ENCODE measurements at places on chromosomes 1 and 21.

- H3K36me3 ChIP-seq: no peaks in the 10 kb centered on the region
- peaks cover 4% of the 10 kb centered on the region for H3K27me3 ChIP-seq
- H3K4me1 ChIP-seq: no peaks in the 10 kb centered on the region
- H3K4me3 ChIP-seq: no peak overlapping the region
These were observed 18.9 kb downstream of the TNNT2 start for GRCh38 chr1:201358596-201358995.

DNA sequence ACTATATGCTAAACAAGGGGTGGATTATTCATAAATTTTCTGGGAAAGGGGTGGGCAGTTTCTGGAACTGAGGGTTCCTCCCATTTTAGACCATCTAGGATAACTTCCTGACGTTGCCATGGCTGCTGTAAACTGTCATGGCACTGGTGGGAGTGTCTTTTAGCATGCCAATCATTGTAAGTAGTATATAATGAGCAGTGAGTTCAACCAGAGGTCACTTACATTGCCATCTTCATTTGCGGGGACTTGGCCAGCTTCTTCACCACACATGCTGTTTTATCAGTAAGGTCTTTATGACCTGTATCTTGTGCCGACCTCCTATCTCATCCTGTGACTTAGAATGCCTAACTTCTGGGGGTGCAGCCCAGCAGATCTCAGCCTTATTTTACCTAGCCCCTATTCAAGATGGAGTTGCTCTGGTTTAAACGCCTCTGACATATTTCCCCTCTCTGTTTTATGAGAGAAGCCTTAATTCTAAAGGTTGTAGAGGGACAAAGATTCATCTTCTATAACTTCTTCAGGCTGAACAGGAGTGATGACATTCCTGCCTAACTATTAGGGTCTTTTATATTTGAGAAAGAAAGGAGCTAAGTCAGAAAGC, 60.4 kb downstream of the DIP2A start:
- H3K36me3 ChIP-seq: peaks cover 44% of the 10 kb centered on the region
- peaks cover 14% of the 10 kb centered on the region for H3K4me1 ChIP-seq
- DNase-seq: no peak
- H3K27me3 ChIP-seq: no peaks in the 10 kb centered on the region
- H3K4me3 ChIP-seq: no peak overlapping the region

- peaks cover 14% of the 10 kb centered on the region for H3K27me3 ChIP-seq
- H3K4me3 ChIP-seq: no peak overlapping the region
- H3K36me3 ChIP-seq: no peaks in the 10 kb centered on the region
- no peak for DNase-seq
These were observed 30.9 kb downstream of the VWA5B1 start for GRCh38 chr1:20321573-20321972.

DNA sequence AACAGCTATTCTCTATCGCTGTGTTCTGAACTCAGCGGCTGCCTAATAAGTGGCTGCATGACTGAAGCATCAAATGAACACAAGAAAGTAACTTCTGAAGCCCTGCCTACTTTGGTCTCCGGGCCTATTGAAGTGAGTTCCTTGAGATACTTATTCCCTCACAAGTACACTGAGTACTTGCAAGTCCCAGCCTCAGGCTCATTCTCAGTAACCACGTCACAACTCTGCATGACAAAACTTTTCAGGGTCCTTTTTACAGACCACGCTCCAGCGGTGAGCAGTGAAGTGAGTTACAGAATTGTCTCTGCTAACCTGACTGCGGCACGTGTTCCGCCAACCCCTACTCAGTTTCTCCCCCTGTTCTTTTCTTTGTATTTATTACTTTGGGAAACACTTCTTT, 1342.7 kb upstream of the ADGRL4 start:
- no peaks in the 10 kb centered on the region for H3K4me1 ChIP-seq
- no peaks in the 10 kb centered on the region for H3K36me3 ChIP-seq
- H3K4me3 ChIP-seq: no peak overlapping the region
- H3K27me3 ChIP-seq: no peaks in the 10 kb centered on the region
- no peak for DNase-seq
- H3K27ac ChIP-seq: no peak overlapping the region

DNA sequence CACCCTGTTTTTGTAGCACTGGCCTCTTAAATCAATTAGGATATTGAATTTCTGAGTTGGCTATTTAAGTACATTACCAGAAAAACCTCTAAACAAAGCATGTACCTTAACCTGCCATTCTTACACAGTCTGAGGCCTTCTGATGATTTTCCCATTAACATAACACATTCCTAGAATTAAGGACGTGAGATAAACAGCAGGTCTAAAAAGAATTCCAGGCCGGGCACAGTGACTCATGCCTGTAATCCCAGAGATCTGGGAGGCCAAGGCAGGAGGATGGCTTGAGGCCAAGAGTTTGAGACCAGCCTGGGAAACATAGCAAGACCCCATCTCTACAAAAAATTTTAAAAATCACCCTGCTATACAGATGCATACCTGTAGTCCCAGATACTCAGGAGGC, 18.0 kb upstream of the LRRC8D start:
- H3K4me3 ChIP-seq: no peak overlapping the region
- H3K4me1 ChIP-seq: peaks cover 12% of the 10 kb centered on the region
- H3K27me3 ChIP-seq: no peaks in the 10 kb centered on the region
- no peak for DNase-seq

GRCh38 chr1:98051065-98051675, 130.3 kb upstream of the DPYD start:
- no peak overlapping the region for H3K4me3 ChIP-seq
- DNase-seq: peak; percentile 81
- peaks cover 32% of the 10 kb centered on the region for H3K4me1 ChIP-seq
- H3K36me3 ChIP-seq: no peaks in the 10 kb centered on the region
- H3K27ac ChIP-seq: no peak overlapping the region
- H3K27me3 ChIP-seq: peaks cover 78% of the 10 kb centered on the region

- H3K27me3 ChIP-seq: no peaks in the 10 kb centered on the region
- H3K36me3 ChIP-seq: no peaks in the 10 kb centered on the region
- DNase-seq: peak; percentile 21
- no peaks in the 10 kb centered on the region for H3K4me1 ChIP-seq
These were observed 69.7 kb downstream of the CC2D1B start for GRCh38 chr1:52296345-52296744.

DNA sequence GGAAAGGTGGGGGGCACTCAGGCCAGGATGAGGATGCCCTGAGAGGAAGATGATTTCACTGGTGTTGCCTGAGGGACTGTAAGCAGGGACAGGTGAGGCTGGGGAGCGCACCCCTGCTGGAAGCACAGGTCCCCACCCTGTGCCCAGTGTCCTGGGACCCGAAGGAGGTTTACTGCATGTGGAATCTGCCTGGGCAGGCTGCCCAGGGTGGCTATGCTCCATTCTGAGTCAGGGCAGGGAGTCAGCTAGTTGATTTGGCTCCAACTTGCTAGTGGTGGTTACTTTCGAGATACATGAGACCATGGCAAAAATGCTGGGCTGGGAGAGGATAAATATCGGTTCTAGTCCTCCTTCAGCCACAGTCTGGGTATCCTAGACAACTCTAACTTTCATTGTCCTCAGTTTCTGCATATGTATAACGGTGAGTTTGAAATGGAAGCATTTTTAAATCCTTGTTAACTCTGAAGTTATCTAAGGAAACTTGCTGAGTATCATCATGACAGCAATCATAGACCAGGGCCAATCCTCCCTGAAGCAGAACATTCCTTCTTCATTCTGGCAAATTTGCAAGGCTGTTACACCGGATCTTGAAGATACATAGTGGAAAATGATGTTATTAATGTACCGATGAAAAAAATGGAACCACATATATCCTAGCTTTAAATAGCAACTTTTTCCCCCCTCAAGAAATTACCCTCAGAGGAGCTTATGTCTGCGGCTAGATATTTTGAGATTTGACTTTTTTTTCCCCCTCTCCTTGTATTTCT, 7.7 kb downstream of the TLR5 start:
- peaks cover 25% of the 10 kb centered on the region for H3K27me3 ChIP-seq
- peaks cover 7% of the 10 kb centered on the region for H3K4me1 ChIP-seq
- no peak overlapping the region for H3K27ac ChIP-seq
- H3K4me3 ChIP-seq: no peak overlapping the region

DNA sequence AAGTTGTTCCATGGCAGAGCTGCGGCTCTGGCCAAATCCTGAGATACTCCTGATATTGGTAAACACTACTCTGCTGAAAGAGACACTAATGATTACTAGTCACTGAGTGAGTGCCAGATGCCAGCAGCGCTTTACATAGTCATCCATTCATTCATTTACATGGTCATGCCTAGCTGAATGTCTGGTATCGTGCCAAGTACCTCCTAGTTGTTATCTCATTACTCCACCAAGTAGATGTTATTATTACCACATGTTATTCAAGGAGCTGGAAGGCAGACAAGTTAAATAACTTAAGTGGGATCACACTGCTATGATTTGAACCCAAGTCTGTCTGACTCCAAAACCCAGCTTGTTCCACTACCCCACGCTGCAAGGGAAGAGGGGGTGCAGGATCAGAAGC, 4.7 kb downstream of the OLFML2B start:
- H3K27me3 ChIP-seq: peaks cover 20% of the 10 kb centered on the region
- peaks cover 5% of the 10 kb centered on the region for H3K4me1 ChIP-seq
- H3K36me3 ChIP-seq: no peaks in the 10 kb centered on the region
- no peak for DNase-seq
- H3K4me3 ChIP-seq: no peak overlapping the region

DNA sequence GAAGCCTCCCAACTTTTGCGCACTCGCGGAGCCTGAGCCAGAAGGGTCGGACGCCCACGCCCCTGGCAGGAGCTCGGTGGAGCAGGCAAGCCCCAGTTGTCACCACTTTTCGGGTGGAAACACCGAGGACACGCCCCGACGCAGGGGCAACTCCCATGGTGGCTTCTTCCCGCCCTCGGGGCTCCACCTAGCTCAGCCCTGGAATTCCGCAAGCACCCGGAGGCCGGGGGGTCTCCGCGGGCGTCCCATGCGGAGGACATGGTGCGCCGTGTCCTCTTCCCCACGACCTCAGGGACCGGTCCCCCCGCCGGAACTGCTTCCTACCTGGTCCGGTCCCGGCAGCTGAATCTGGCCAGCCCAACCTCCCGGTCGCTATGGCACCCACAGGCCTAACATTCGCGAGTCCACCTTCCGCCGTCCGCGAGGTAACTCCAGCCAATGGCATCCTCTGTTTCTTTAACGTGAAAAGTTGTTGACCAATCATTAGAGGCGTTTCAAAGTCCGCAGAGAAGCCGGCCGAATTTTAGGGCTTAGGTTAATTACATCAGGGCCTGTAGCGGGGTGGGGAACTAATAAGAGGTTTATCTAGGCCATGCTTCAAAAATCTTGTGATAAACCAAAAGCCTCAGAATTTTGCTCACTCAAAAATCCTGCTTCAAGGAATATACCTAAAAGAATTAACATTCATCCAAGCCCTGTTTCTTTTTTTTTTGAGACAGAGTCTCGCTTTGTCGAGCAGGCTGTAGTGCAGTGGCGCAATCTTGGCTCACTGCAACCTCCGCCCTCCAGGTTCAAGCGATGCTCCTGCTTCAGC, at the start of gene STPG1:
Gene STPG1 (minus strand): TSS at position 433 of the 814 bp plus-strand sequence. CDS start 12,394 bp downstream, outside the sequence.
- DNase-seq: peak; percentile 89
- H3K4me1 ChIP-seq: peaks cover 53% of the 10 kb centered on the region
- H3K27ac ChIP-seq: peak within 1 kb of the TSS; percentile 80
- H3K27me3 ChIP-seq: no peaks in the 10 kb centered on the region
- peak within 1 kb of the TSS; percentile 83 for H3K4me3 ChIP-seq
- peaks cover 10% of the 10 kb centered on the region for H3K36me3 ChIP-seq

GRCh38 chr1:154895798-154896197, 25.7 kb upstream of the KCNN3 start:
- peaks cover 11% of the 10 kb centered on the region for H3K27me3 ChIP-seq
- H3K27ac ChIP-seq: no peak overlapping the region
- H3K4me1 ChIP-seq: no peaks in the 10 kb centered on the region
- no peak for DNase-seq

Measured in activated CD8-positive, alpha-beta T cell treated with anti-CD3 and anti-CD28 coated beads, Interleukin-2, amount 10 ng/mL, durations not matched to agents 7 days and 5 days (primary cell).